ENCODE measurements at places on chromosomes 2 and 18.

DNA sequence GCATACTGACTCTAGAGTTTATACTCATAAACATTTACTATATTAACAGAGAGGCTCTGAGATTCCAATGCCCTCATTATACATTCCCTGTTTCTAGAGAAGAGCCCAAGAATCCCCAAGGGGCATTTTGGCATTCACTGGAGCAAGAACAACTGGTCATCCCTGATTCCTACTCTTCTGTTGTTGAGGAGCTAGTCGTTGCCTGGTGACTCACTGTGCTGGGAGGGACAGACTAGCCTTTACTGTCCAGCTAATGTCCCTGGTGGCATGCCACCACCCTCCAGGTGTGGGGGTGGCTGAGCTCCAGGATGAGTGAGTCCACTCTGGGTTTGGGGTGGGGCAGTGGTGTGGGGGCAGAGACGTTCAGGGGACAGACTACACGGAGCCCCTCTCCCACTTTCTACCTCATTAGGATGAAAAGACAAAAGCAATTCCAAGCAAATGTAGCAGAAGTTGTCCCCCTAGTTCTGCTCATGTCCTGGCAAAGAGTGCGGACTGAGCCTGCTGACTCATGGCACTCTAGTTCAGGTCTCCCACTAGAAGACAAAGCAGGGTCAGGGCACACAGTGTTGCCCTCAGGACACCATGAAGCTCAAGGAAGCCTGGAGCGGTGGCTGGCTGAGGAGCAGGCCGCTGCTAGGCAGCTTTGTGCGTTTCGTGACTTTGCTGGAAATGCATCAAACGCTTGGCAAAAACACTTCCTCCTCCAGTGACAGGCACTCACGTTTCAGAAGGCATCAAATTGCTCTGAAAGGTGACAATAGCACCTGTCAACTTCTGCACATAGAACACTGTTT, 49.4 kb downstream of the RHOB start:
- DNase-seq, result no peak

- DNase-seq, result no peak
Observed at GRCh38 chr2:104849618-104850141, 4.2 kb upstream of the POU3F3 start.

DNA sequence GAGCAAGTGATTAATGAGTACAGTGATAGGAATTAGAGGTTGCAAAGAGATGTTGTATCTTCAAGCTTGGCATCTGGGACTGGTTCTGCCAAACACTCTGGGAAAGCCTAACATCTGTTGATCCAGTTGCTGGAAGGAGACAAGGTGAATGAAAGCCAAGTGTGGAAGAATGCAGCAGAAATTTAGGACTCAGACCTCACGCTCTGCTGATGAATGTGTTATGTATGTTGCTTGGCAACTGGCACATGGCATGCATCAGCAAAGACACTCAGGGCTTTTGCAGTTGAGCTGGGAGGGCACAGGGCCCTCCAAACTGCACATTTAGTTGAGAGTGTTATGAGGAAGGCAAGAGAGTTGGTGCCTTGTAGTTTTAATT, 105.5 kb downstream of the COLEC12 start:
- no peak for DNase-seq

DNA sequence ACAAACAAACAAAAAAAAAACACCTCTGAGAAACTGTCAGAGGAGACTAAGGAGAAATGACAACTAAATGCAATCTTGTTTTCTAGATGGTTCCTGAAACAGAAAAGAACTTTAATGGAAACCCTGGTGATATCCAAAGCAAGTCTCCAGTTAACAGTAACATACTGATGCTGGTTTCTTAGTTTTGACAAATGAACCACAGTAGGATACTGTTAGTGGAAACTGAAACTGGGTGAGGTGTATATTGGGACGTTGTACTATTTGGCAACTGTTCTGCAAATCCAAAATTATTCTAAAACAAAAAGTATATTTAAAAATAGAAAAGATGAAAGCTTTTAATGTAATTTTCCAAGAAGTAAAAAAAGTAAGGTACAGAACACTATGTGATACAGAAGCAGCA, 11.4 kb downstream of the SESTD1 start:
- DNase-seq, result no peak

Measured in iPS-NIHi11 (cell line).